ENCODE measurements at places on chromosomes 7 and 10.

DNA sequence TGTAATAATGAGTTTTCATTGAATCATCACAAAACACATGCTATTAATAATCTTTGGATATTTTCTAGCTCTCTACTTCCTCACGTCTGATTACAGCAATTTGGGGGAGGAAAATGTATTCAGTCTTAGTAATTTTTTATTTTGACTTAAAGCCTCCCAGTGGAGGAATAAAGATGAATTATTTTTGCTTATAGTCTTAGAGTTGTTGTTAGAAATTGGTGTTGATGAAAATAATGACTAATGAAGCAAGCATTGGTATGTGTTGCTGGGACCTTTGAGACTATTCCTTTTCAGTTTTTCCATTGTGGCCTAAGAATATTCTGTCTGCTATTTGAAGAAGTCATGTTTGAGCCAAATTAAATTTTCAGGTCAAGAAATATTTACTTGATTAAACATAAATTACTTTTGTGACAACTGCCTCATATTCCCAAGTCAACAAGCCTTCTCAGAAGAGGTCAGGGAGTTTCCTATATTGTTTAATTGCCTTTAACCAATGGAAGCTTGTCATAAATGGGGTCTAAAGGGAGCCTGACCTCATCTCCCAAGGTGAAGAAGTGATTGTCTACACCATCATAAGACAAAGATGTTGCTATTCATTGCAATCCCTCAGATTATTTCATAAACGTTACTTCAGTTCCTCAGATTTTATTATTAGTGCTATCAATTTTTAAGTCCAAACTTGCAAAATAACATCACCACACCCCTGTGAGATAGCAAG, 90.0 kb downstream of the ST7 start:
- DNase-seq, result no peak

DNA sequence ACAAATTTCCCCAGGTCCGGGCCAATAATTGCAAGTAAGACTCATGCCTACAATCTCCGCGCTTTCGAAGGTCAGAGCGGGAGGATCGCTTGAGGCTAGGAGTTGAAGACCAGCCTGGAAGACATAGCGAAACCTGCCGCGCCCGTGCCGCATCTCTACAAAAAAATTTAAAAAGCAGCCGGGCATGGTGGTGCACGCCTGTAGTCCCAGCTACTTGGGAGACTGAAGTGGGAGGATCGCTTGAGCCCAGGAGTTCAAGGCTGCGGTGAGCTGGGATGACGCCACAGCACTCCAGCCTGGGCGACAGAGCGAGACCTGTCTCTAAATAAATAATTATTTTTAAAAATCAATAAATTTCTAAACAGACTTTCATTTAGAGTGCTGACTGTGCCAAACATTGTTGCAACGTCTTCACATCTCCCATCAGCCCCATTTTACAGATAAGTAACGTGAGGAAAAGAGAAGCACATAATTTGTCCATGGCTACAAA, 494 bp upstream of the CFAP43 start:
- DNase-seq, result no peak

DNA sequence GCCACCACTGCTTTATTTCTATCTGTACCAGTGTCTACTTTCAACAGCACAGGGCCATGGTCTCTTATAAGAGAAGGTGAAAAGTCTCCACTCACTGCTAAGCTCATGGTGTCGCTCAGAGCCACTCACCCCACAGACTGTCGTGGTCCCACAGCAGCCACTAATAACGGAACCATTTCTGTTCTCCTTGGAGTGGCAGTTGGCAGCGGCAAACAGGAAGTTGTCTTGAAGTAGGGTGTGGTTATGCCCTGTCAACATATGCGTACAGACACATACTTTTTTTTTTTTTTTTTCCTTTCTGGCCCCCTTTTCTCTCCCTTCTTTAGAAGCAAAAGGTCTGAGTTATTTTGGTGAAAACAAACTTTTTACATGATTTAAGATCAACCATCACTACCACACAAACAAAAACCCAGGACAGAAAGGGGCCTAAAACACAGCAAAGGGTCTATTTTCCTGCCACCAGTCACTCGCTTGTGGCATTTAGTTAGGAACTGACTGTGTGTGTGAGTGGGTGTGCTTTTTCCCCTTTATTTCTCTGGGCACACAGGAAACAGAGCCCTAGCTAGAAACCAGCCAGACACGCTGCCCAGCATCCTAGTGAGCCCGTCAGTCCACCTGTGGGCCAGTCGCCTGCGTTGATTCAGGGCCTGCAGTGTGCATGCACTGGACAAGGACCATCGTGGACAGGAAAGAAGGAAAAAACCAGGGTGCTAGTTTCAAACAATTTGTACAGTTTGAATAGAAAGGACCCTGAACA, 96.7 kb upstream of the EFCAB10 start:
- peak; percentile 66 for DNase-seq

DNA sequence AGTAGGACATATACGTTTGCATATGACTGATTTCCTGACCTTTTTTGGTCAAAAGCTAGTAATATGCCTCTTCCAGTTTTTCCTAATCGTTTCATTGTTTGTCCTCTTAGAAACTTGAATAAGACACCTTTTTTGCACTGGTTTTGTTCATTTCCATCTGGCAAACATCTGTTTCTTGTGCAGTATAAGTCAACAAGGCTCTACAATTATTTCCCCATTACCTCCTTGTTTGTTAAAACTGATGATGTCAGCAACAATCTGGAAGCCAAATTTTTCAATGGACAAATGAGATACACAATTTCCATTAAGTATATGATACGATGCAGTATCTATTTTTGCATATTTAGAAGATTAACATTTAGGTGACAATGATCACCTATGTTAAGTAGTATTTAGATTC, 148.8 kb downstream of the NRBF2 start:
- DNase-seq, result no peak

DNA sequence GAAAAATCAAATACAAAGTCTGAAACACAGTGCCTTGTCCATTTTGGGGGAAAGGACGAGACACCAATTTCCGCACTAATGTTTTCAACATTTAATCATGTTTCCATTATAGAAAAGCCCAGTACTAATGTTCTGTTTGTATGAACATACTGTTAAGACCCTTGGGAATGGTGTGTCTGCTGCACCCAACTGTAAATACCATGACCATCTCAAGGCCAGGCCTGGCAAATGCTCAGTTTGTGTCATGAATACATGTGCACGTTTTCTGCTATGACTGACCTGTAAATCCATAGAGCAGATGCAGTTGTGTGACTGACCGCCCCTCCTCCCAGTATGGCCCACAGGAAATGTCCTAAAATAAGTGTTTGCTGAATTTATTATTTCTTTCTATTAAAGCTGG, 270.0 kb downstream of the TNS3 start:
- no peak for DNase-seq

GRCh38 chr10:104323760-104324201, 14.5 kb downstream of the ITPRIP start:
- DNase-seq, result no peak

GRCh38 chr10:48774416-48775205, 89.9 kb downstream of the WDFY4 start:
- DNase-seq, result no peak

- DNase-seq, result no peak
Measured at GRCh38 chr7:8923164-8923806, 489.9 kb downstream of the NXPH1 start.

GRCh38 chr7:55157764-55158105, 138.9 kb downstream of the EGFR start:
- no peak for DNase-seq

GRCh38 chr10:129877773-129878371, 86.2 kb downstream of the EBF3 start:
- DNase-seq, result peak; percentile 66

- DNase-seq, result no peak
Measured at GRCh38 chr10:103884681-103885139, 29.3 kb upstream of the SH3PXD2A start.

- DNase-seq, result no peak
Measured at GRCh38 chr7:142519079-142520078, 229.9 kb upstream of the PRSS1 start.

DNA sequence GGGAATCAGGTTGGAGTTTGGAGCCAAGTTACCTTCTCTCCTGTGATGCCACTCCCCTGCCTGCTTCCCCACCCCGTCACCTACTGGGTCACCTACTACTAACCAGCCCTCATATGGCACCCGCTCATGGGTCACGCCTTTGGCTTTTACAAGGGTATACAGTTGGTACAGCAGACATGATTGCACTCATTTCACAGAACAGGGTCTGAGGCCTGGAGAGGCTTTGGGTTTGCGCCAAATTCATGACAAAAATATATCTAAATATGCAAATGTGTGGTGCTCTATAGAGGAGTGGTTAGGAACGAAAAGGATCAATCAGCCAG, 10.7 kb downstream of the CRYGN start:
- no peak for DNase-seq

DNA sequence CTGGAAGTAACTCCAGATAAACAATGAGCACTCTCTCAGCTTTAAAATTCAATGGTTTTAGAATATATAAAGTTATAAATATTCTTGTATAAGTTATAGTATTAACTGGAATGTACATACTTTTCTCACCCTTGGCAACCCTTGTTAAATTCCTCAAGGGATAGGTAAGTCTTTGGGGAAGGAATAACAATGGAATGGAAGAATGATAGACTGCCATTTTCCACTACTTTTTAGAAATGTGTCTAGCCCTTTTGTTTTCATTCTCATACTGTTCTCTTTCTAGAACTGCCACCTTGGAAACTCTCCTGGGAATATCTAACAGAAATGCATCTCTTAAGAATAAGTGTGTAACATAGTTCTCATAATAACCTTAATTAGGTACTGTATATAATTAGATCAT, 8.3 kb downstream of the KIF5B start:
- DNase-seq, result no peak

GRCh38 chr10:89591111-89591795, 53.8 kb downstream of the PANK1 start:
- DNase-seq, result no peak

GRCh38 chr10:89275383-89275782, 23.8 kb upstream of the LIPA start:
- DNase-seq, result no peak

- no peak for DNase-seq
Measured at GRCh38 chr7:77648742-77649338, 47.4 kb upstream of the RSBN1L start.

- DNase-seq, result no peak
Measured at GRCh38 chr10:58436071-58436470, 50.9 kb downstream of the TFAM start.

GRCh38 chr10:34713875-34714274, 101.2 kb downstream of the PARD3 start:
- no peak for DNase-seq

DNA sequence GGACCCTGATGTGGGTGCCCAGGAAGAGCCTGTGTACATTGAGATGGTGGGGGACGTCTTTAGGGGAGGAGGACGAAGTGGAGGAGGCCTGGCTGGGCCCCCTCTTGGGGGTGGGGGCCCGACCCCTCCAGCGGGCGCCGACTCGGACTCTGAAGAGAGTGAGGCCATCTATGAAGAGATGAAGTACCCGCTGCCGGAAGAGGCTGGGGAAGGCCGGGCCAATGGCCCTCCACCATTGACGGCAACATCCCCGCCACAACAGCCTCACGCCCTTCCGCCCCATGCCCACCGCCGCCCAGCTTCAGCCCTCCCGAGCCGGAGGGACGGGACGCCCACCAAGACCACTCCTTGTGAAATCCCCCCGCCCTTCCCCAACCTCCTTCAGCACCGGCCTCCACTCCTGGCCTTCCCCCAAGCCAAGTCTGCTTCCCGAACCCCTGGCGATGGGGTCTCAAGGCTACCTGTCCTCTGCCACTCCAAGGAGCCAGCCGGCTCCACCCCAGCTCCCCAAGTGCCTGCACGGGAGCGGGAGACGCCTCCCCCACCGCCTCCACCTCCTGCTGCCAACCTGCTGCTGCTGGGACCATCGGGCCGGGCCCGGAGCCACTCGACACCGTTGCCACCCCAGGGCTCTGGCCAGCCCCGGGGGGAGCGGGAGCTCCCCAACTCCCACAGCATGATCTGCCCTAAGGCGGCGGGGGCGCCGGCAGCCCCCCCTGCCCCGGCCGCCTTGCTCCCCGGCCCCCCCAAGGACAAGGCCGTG, 4.8 kb downstream of the NYAP1 start:
- no peak for DNase-seq

GRCh38 chr10:5776136-5776880, 36.9 kb downstream of the GDI2 start:
- no peak for DNase-seq

- DNase-seq, result no peak
Measured at GRCh38 chr7:46696741-46697140, 775.7 kb upstream of the IGFBP3 start.

DNA sequence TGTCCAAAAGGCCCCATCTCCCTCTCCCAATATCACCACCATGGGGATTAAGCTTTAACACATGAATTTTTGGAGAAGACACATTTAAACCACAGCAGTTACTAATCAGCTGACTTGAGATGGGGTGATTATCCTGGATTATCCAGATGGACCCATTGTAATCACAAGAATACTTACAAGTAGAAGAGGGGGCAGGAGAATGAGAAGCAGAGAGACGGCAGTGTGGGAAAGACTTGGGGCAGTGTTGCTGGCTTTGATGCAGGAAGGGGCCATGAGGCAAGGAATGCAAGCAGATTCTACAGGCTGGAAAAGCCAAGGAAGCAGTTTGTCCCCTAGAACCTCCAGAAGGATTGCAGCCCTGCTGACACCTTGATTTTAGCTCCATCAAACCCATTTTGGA, 30.7 kb upstream of the INMT start:
- DNase-seq, result no peak

DNA sequence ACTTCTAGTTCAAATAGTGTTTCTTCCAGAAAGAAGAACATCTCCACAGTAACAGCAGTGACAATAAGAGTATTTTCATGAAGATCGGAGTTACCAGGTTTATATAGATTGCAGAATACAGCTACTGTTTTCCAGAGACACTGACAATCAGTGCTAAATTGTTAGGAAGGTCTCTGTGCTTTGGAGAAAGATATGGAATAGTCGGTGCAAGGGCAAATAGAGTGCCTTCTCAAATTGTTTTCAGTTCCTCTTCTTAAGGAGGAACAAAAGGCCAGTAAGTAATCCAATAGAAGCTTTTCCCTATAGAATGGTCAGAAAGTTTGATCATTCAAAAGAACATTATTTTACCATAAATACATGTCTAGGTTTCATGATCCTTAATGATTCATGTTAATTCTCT, 2.6 kb upstream of the KIAA1217 start:
- no peak for DNase-seq

- DNase-seq, result no peak
Measured at GRCh38 chr10:37854626-37855025, 2.8 kb downstream of the ZNF248 start.

- DNase-seq, result no peak
Measured at GRCh38 chr7:123303926-123304325, 104.2 kb upstream of the SLC13A1 start.

DNA sequence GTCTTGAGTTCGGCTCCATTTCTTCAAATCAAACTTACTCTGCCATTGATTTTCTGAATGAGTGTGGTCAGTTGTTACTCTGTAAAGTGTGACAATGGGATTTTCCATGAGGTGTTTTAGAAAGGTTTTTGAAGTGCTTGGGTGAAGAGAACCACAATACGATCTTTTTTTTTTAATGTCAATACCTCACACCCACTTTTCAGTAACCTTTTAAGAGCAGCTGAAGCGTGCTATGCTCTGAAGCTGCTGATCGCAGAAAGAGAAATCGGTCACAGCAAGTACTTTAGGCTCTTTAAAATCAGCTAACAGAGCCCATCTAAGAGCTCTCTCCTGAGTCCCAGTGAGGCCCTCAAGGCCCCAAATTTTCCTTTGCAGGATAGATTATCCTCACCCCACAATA, 34.4 kb upstream of the YAE1 start:
- no peak for DNase-seq

Measured in stimulated activated CD8-positive, alpha-beta memory T cell treated with anti-CD3 and anti-CD28 coated beads, Interleukin-4, amount 100 ng/mL, for 48 hours (primary cell).